ENCODE measurements at places on chromosomes 3 and 15. TPM values are rescaled to one million over a fixed set of nuclear protein-coding genes. Genes with fewer than 3 reads are reported as not detected.

The REC114 gene
- not detected for polyA plus RNA-seq

The ERC2 gene
- 0.18 TPM for polyA plus RNA-seq

The GOLGA6L9 gene
- 48.5 TPM for polyA plus RNA-seq

The NDN gene
- 15.8 TPM for polyA plus RNA-seq

The ITIH1 gene
- polyA plus RNA-seq = not detected

The BNIP2 gene
- polyA plus RNA-seq = 27.8 TPM

The CCDC39 gene
- not detected for polyA plus RNA-seq

The SMARCC1 gene
- polyA plus RNA-seq = 13.8 TPM
